ENCODE measurements at places on chromosomes 6 and 20.

DNA sequence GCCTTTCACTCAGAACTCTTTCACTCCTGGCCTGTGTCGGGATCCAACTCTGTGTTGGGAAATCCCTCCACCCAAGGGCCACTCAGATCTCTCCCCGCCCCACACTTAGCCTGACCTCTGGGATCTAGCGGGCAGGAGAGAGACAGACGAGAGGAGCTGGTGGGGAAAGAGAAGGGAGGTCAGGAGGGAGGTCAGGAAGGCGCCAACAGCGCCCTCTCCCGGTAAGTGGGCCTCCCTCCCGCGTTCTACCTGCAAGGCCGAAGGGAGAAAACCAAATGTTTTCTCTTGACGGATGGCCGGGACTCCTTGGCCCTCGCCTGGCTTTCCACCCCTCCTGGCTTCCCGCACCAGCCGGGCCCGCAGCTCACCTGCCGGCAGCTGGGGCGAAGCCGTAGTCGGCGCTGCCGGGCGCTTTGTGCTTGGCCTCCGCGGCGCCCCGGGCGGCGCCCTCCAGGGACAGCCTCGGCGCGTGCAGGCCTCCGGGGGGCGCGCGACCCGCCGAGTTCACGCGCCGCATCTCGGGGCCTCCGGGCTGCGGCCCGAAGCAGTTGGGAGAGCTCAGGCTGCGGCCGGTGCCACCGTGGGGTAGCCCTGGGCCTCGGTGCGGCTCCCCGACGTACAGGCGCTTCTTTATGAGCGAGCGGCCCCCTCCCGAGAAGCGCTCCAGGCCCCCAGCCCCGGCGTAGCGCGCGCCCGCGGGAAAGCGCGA, 38.2 kb downstream of the C6orf132 start:
- DNase-seq, result peak; percentile 69
- H3K27me3 ChIP-seq, result peaks cover 15% of the 10 kb centered on the region
- no peak overlapping the region for H3K4me3 ChIP-seq
- peaks cover 12% of the 10 kb centered on the region for H3K4me1 ChIP-seq

DNA sequence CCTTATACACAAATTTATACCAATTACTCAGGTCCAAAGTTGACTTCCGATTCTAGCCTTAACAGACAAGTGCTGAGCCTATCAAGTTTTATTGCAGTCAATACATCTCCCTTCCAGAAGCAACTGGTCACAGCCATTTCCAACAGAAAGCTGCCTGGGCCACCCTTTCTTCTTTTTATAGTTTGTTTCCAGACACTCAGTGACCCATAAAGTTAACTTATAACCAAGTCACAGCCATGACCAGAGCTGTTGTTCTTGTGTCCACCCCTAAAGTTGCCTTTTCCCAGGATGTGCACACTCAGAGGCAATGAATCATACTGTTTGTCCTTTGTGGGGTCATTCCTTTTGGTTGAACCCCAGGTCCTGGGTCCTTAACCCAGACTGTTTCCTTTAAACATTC, 89.9 kb downstream of the CD83 start:
- H3K4me3 ChIP-seq, result no peak overlapping the region
- peaks cover 3% of the 10 kb centered on the region for H3K4me1 ChIP-seq
- H3K27ac ChIP-seq, result no peak overlapping the region
- H3K27me3 ChIP-seq, result no peaks in the 10 kb centered on the region
- H3K36me3 ChIP-seq, result no peaks in the 10 kb centered on the region

GRCh38 chr20:12012241-12013222, 94.8 kb downstream of the BTBD3 start:
- H3K27ac ChIP-seq, result no peak overlapping the region
- peak; percentile 42 for DNase-seq
- no peaks in the 10 kb centered on the region for H3K27me3 ChIP-seq
- H3K36me3 ChIP-seq, result no peaks in the 10 kb centered on the region
- H3K4me1 ChIP-seq, result no peaks in the 10 kb centered on the region

DNA sequence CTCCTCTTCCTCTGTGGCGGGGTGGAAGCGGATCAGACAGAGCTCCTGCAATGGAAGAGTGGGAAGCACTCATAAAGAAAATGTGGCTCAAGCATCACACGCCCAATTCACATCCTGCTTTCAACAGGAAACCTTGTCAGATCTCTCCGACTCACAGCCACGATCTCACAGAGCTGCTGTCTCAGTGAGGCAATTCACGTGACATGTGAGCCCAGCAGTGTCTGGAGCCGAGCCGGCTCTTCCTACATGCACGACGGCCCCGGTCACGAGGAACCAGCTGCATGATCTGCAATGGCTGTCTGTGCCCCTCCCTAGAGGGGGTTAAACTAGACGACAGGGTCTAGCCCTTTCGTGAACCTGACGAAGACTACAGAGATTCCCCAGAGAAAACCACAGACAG, 29.5 kb upstream of the TCFL5 start:
- H3K27me3 ChIP-seq, result no peaks in the 10 kb centered on the region
- no peaks in the 10 kb centered on the region for H3K4me1 ChIP-seq

- H3K27me3 ChIP-seq, result no peaks in the 10 kb centered on the region
- no peak overlapping the region for H3K4me3 ChIP-seq
- H3K27ac ChIP-seq, result no peak overlapping the region
Measured at GRCh38 chr6:135936606-135937005, 85.1 kb downstream of the PDE7B start.

DNA sequence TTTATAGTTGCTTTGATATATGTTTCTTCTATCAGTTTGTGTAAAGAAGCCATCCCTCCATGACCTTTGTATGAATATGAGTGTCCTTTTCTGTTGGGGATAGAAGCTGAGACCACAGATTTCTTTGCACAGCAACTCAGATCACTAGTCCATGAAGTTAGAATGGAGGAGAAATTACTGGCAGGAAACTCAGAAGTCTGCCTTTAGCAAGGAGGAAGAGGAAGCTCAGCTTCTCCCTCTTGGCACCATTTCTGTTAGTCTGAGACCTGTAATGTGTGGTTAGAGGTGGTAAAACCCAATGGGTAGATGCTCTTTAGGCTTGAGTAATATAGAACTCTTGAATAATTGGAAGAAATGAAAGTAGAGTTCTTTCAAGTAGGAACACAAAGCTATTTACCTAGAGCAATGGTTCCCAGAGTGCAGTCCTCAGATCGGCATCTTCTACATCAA, 995.3 kb upstream of the FLRT3 start:
- no peaks in the 10 kb centered on the region for H3K27me3 ChIP-seq

DNA sequence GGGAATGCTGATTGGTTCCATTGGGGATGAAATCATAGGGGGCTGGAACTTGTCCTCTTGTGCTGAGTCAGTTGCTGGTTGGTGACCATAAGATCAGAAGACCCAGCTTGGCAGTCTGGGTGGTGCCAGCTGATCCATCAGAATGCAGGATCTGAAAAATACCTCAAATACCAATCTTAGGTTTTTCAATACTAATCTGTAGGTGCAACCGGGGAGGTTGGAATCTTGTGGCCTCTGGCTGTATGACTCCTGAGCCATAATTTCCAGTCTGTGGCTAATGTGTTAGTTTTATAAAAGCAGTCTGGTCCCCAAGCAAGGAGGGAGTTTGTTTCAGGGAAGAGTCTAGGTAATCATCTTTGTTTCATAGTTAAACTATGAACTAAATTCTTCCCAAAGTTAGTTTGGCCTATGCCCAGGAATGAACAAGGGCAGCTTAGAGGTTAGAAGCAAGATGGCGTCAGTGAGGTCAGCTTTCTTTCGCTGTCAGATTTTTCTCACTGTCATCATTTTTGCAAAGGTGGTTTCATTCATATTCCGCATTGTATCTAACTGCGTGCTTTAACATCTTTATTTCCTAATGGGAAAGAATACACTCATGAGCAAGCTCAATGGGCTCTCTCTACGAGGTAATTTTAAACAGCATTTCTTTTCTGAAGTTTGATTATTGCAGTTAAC, 2.0 kb downstream of the ARMH2 start:
- peaks cover 11% of the 10 kb centered on the region for H3K4me1 ChIP-seq
- no peaks in the 10 kb centered on the region for H3K27me3 ChIP-seq
- H3K27ac ChIP-seq, result no peak overlapping the region
- H3K4me3 ChIP-seq, result no peak overlapping the region
- DNase-seq, result no peak

DNA sequence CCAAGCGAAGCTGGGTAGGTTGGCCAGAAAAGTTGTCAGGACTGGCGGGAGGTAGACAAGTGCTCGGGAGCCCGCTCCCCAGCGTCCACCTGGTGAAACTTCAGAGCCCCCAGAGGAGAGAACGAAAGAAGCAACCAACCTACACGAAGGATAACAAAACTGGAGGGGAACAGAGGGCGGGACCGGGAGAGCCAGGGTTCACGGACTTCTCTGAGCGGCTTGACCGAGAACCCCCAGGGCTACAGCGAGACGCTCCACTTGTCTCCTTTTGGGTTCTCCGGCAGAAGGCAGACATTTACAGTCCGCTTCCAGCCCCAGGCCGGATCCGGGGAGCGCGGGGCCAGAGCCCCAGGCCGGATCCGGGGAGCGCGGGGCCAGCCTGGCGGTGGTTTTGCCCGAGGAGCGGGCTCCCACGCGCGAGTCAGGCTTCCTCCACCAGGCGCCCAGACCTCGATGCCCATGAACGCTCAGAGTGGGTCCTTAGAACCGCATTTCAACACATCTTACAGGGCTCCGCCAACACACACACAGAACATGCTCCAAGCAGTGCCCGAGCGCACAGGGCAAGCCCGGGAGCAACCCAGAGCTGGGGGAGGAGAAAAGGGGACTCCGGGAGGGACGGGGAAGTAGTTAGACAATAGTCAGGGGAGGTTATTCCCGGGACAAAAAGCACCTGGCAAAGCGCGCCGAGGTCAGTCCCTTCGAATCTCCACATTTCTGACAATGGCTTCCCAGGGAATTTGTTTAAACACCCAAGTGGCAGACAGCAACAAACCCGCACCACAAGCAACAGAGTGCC, 1.1 kb downstream of the PTPRK start:
- H3K27me3 ChIP-seq, result no peaks in the 10 kb centered on the region
- peak overlapping the region; percentile 90 for H3K27ac ChIP-seq

GRCh38 chr20:1734269-1734858, 76.8 kb upstream of the SIRPG start:
- no peaks in the 10 kb centered on the region for H3K27me3 ChIP-seq
- H3K4me3 ChIP-seq, result no peak overlapping the region
- no peak overlapping the region for H3K27ac ChIP-seq
- H3K36me3 ChIP-seq, result no peaks in the 10 kb centered on the region
- H3K4me1 ChIP-seq, result peaks cover 4% of the 10 kb centered on the region

DNA sequence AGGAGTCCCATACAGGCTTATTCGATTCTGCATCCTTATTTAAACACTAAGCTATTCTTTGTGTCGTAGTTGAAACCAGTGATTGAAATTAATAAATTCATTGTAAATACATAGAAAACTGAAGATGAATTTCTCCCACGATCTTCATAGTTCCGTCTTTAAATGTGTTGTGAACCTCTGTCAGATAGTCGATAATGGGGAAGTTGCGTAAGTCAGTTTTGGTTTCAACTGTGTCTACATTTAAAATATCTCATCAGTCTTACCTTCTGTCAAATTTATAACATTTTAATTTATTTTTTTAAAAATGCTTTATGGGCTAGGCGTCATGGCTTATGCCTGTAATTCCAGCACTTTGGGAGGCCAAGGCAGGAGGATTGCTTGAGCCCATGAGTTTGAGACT, 12.7 kb downstream of the STX11 start:
- H3K27ac ChIP-seq, result no peak overlapping the region
- no peak overlapping the region for H3K4me3 ChIP-seq
- no peak for DNase-seq
- peaks cover 2% of the 10 kb centered on the region for H3K4me1 ChIP-seq
- no peaks in the 10 kb centered on the region for H3K27me3 ChIP-seq

DNA sequence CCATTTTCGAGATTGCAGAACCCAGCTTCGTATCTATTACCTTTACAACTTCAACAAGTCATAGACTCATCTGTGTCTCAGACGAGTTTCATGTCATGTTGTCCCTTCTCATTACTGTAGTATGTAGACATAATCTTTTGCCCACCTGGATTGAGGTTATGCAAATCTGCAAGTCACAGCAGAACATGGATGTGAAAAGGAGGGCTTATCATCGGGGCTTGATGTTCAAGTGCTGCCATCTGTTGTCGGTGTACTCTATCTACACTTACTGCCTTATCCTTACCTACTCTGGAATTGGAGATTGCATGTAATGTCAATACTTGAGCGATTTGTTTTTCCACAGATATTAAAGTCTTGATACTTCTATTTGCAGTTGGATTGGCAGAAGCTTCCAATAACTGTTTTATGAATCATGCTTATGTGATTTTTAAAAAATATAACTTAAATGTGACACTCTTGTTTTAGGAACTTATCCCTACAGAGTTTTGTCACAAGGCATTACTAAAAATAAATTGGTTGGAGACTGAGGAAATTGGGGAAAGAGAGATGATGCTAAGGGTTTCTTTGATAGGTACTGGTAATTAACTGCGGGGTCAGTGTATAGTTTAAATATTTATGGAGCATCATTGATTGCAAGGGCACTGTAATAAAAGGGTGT, 3.0 kb upstream of the GOPC start:
- H3K36me3 ChIP-seq, result no peaks in the 10 kb centered on the region
- DNase-seq, result peak; percentile 38
- H3K4me1 ChIP-seq, result no peaks in the 10 kb centered on the region
- H3K27me3 ChIP-seq, result no peaks in the 10 kb centered on the region

- H3K27ac ChIP-seq, result no peak overlapping the region
- no peak for DNase-seq
- no peaks in the 10 kb centered on the region for H3K36me3 ChIP-seq
Measured at GRCh38 chr20:1081891-1082290, 36.5 kb upstream of the PSMF1 start.

All from neuronal stem cell (in vitro differentiated cells).